ENCODE measurements at places on chromosomes 2 and 18. TPM values are rescaled to one million over a fixed set of nuclear protein-coding genes. Genes with fewer than 3 reads are reported as not detected.

Gene CPLX4
- not detected for polyA plus RNA-seq

Gene ABCG8
- polyA plus RNA-seq = not detected

Gene TRIM54
- polyA plus RNA-seq = 0.05 TPM

Gene CD207
- polyA plus RNA-seq = 10.2 TPM

Gene RAB17
- polyA plus RNA-seq = 10.9 TPM

Gene OTOS
- not detected for polyA plus RNA-seq

Gene STAT4
- polyA plus RNA-seq = 0.75 TPM

Gene CIDEA
- 0.79 TPM for polyA plus RNA-seq

Gene CRACDL
- 9.1 TPM for polyA plus RNA-seq

Gene FHOD3
- 11.1 TPM for polyA plus RNA-seq

Gene SPATA3
- not detected for polyA plus RNA-seq

Gene PAX8
- 4.0 TPM for polyA plus RNA-seq

Gene CTLA4
- polyA plus RNA-seq = 0.32 TPM

Gene TPRKB
- polyA plus RNA-seq = 47.5 TPM

Gene QPCT
- polyA plus RNA-seq = 1.8 TPM

Gene KCNJ13
- polyA plus RNA-seq = not detected

Gene GCKR
- polyA plus RNA-seq = 4.0 TPM

Gene NEMP2
- 0.61 TPM for polyA plus RNA-seq

Gene LTBP1
- polyA plus RNA-seq = 4.3 TPM

Gene GLB1L
- polyA plus RNA-seq = 1.6 TPM

Gene ANKRD62
- 0.45 TPM for polyA plus RNA-seq

Gene ASAP2
- polyA plus RNA-seq = 5.3 TPM

Gene SERPINB11
- 6.4 TPM for polyA plus RNA-seq

Gene CYP20A1
- polyA plus RNA-seq = 6.8 TPM

Gene SPP2
- polyA plus RNA-seq = not detected

Gene POTEE
- not detected for polyA plus RNA-seq

Gene FTCDNL1
- polyA plus RNA-seq = 1.4 TPM

Gene OTX1
- polyA plus RNA-seq = 1.4 TPM

Gene FAM136A
- polyA plus RNA-seq = 33.1 TPM

Gene CPO
- 0.06 TPM for polyA plus RNA-seq

Gene MAB21L4
- polyA plus RNA-seq = 254 TPM

Gene XDH
- polyA plus RNA-seq = 4.0 TPM

Gene KANSL1L
- 3.0 TPM for polyA plus RNA-seq

Gene CRYGC
- polyA plus RNA-seq = not detected

Gene GPR35
- polyA plus RNA-seq = 3.1 TPM

Gene MARCO
- polyA plus RNA-seq = 1.9 TPM

Gene SMYD1
- 0.10 TPM for polyA plus RNA-seq

Gene MEIS1
- polyA plus RNA-seq = 30.4 TPM

Gene MORN2
- 17.7 TPM for polyA plus RNA-seq

Gene C2orf66
- polyA plus RNA-seq = 0.16 TPM

Gene SLC8A1
- 0.73 TPM for polyA plus RNA-seq

Gene FAP
- polyA plus RNA-seq = 1.7 TPM

Gene ELOA2
- polyA plus RNA-seq = not detected
